Astrocyte (in vitro differentiated cells and primary cell): ENCODE measurements at places on chromosomes 5 and 9. TPM values are rescaled to one million over a fixed set of nuclear protein-coding genes. Genes with fewer than 3 reads are reported as not detected.

DNA sequence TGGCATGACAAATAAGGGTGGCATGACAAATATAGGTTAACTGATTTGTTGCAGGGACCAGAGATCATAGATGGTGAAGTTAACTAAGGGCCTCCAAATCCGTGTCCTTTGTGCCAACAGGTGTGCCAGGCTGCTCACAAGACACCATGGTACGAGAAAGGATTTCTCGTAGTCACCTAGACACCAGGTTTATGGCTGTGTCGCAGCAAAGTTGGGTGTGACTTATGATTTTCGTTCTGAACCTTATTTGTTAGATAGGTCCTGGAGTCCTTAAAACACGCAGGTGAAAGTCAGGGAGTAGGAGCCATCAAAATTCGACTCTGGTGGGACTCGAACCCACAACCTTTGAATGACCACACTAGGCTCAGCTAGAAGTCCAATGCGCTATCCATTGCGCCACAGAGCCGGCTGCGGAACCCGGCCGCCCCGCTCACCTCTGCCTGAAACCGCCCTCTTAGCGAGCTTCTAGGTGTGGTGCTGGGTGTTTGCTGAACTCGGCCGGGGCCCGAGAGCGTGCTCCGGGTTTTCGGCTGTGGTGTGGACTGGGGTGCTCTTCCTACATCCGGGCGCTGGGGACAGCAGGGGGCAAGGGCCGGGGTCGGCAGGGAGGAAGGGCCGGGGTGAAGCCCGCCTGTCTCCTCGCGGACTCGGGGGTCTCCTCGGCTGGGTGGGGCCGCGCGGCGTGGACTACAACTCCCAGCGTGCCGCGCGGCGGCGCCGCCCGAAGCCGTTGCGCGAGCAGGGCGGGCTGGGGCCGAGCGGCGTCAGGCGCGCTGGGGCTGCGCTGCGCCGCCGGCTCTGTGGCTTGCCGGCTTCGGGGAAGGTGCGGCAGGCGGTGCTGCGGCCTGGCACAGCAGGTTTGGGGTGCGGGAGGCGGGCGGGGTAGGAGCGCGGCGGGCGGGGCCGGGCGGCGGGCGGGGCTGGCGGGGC lies at the start of gene SLC27A4:
SLC27A4 (plus strand) TSS at position 767 of the 930 bp plus-strand sequence. CDS start 2,606 bp downstream, outside the sequence.
- peak; percentile 53 for DNase-seq

- DNase-seq: no peak
Observed at GRCh38 chr9:4365055-4365454, 65.2 kb upstream of the GLIS3 start.

- no peak for DNase-seq
Observed at GRCh38 chr5:68714810-68715209, 379.0 kb upstream of the SLC30A5 start.

The AUH gene
- 8.9 and 9.8 TPM in 2 replicates for total RNA-seq
